Stimulated activated CD8-positive, alpha-beta memory T cell treated with anti-CD3 and anti-CD28 coated beads, Interleukin-4, amount 100 ng/mL, for 1 hour (primary cell): ENCODE measurements at places on chromosomes 7 and 10.

DNA sequence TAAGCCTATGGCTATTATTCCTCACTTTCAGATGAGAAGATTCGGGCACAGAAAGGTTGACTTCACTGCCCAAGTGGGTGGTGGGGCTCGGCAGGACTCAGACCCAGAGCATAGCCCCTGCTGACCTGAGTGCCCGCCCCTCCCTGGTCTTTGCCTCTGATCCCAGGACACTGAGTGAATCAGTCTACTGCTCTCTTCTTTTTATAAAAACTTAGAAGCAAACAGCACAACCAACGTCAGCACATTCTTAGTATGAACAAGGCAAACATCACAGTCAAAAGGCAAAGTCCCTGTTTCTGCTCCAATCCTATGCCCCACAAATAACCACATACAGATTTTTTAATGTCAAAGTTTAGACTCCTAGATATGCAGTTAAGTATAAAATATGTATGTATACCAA is 237.8 kb downstream of the ZMYND11 start:
- DNase-seq, result no peak

DNA sequence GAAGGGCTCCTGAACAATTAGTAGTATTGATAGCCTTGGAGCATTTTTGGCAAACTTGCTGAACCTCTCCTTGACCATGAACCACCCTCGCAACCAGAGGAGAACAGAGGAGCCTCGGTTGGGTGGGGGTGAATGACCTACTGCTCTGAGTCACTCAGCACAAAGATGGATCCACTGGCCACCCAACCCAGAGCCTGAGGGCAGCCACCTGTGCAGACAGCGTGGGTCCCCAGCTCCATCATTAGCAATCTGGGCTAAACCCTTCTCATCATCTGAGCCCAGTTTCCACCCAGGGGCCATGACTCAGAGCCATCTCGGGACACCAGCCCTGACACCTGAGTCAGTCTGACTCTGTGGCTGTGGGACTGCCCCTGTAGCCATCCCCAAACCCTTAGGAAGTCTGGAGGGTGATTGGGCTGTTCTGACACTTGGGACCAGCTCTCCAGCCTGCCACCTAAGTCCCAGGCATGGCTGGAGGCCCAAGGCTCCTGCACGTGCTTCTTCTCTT is 171.8 kb upstream of the GPR26 start:
- DNase-seq, result no peak

DNA sequence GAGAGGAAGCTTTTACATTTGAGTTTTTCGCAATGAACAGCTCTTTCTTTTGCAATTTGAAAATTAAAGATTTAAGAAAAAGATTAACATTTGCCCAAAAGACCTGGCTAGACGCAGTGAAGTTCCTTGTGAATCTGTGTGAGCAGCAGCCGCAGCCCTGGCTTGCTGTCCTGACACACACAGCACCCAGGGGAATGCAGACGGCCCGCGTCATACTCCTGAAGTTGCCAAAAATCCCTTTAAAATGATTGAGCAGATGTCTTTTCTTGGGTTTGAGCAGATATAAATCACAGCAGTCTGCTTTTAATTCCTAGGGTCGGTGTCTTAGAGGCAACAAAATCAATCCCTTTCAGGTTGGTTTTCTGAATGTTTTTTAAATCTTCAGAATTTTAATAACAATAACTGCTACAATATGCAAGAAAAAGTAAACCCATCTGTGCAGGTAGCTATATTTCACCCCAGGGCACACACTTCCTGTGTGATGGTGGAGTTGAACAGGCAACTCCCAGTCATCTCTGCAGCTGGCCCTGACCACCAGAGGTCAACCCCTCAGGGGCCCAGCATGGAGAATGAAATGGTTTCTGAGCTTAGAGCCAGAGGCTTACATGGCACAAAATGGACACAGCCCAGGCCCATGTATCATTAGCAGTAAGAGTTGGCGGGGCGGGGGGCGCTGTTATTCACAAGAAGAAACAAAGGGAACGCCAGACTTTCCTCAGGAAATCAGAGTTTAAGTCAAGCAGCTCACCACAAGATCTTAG is 32.2 kb upstream of the TRIL start:
- DNase-seq, result no peak

- no peak for DNase-seq
Measured at GRCh38 chr10:44703241-44704155, 207.6 kb upstream of the TMEM72 start.
